Spinal cord (tissue), 10 donors: ENCODE measurements at places on chromosomes 13 and 19. TPM values are rescaled to one million over a fixed set of nuclear protein-coding genes. Genes with fewer than 3 reads are reported as not detected.

- no peak for DNase-seq
These were observed 583.1 kb downstream of the EFNB2 start for GRCh38 chr13:105952233-105952972.

- no peak for DNase-seq
These were observed 263.4 kb downstream of the FGF9 start for GRCh38 chr13:21934284-21934683.

DNA sequence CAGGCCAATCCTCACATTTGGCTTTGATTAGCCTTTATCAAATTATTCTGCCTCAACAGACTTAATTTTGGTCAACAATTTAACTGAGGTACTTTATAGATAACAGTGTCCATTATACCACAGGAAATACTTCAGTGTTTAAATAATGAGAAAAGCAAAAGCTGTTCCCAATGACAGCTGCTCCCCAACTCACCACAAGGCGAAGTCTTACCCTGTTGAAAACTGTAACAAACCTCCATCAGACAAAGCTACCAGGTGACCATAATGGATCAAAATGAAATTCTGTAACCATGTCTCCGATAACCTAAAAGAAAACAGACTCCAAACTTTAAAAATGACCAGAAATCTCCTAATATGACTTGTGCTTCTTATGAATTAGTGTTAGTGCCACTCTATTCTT is 50.3 kb downstream of the ZNF44 start:
- DNase-seq: no peak

DNA sequence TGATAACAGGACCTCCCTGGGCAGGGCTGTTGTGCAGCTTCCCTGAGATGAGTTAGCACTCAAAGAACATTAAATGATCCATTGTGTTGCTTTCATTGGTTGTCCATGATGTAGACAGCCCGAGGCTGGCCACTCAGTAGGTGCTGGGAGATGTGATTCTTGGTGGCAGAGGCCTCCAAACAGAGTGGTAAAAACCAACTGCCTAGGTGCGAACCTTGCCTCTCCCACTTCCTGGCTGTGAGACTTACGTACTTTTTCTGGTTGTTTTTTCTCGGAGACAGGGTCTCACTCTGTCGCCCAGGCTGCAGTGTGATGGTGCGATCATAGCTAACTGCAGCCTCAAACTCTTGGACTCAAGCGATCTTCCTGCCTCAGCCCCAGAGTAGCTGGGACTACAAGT is 6.2 kb downstream of the SARS2 start:
- no peak for DNase-seq

DNA sequence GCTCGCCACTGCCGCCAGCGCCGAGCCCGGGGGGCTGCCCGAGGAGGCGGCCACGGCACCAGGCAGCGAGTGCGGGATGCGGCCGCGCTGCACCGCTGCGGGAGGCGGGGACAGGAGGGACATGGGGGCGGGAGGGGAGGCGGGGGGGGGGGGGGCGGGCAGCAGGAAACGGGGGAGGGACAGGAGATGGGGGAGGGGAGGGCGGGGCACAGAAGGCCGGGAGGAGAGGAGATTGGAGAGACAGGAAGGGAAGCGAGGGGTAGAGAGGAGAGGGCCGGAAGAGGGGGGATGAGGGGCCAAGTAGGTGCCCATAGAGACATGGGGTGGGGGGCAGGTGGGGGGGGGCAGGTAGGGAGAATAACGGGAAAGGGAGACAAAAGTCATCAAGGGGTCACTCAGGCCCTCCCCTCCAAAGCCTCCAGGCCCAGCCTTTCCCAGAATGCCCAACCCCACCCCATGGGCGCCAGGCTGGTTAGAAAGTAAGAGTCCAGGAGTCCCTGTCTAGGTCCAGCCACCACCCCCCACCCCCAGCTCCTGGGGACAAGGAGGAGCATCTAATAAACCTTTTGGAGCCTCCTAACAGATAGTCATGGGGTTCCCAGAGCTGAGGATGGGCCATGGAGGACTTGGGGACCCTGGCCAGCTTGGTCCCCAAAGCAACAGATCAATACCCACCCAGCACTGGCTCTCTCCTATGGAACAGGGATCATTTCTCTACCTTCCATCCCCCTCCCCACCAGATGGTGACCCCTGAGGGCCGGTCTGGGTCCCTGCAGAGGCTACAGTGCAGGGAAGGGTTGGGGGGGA is 9.5 kb downstream of the NR2F6 start:
- peak; percentile 74 for DNase-seq

HSPB6 gene
- total RNA-seq: 1.8 TPM

ERF gene
- 16.1 TPM for total RNA-seq

DNA sequence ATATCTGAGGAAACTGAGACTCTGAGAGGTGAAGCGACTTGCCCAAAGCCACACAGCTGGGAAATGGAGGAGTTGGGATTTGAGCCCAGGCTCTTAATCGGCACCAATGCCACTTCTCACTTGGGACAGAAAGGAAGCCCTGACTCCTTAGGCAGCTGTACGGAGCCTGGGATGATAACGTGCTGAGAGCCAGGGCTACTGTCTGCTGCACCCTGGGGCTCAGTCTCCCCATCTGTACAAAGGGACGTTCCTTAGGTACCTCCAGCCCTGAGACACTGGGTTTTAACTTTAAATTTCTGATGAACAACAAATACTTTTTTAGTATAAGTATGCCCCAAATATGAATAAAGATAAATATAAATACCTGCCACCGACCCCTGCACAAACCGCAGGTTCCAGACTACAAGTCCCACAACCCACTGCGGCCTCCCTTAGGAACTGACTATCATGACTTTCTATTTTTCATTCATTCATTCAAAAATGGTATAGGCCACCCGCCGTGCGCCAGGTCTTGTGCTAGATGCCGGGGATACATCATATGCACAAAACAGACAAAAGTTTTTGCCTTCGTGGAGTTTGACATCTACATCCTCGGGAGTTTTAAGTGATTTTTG is 776 bp upstream of the NCLN start:
- DNase-seq: no peak

- no peak for DNase-seq
These were observed 6.6 kb upstream of the LGALS4 start for GRCh38 chr19:38819231-38819920.

DOCK6 gene
- total RNA-seq: 16.5 TPM

GRCh38 chr13:24360106-24360505 is 50.7 kb downstream of the C1QTNF9 start:
- no peak for DNase-seq

GRCh38 chr19:36140304-36141038 is 605 bp downstream of the CAPNS1 start:
- no peak for DNase-seq

DNA sequence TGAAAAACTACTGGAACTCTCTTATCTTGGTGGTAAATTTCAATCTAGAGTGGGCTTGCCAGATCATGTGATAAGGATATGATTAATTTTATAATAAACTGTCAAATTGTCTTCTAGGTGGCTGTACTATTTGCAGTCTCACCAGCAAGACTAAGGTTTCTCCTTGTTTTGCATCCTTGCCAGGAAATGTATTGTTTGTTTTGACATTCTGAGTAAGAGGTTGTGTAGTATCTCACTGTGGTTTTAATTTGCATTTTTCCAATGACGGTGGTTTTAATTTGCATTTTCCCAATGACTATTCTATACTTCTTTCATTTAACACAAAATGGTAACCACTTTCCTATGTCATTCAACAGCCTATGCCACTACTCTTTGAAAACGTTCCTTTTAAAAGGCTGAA is 2.0 kb downstream of the CAB39L start:
- DNase-seq: no peak

DNA sequence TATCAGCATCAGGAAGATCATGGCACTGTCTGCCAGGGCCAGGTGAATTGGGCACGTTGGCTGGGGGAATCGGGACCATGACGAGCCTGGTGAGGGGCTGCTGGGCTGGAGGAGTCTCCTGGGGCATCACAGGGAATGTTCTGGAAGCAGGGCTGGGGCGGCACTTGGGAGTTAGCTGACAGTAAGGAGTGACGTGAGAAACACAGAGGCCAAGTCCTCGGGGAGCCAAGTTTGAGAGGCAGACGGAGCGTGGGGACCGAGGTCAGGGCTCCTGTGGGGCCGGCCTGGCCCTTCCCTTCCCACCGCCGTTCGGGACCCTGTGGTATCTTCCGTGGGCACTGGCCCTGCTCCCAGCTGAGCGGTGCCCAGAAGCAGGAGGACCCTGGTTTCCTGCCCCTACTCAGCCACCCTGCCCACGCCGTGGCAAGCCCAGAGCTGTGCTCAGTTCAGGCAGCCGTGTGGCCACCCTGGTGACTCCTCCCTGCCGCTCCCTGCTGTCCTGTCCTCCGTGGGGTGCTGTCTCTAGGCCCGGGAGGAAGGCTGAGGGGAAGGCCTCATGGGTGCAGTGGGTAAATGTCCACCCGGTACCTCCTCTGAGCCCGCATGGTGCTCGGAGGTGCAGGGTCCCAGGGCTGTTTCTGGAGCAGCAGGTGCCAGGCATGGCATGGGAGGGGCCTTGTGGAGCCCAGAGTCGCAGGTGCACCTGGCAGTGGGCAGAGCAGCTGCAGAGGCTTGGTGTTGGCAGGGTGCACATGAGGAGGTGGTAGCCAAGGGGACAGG is 25.2 kb downstream of the CRTC1 start:
- no peak for DNase-seq

DNA sequence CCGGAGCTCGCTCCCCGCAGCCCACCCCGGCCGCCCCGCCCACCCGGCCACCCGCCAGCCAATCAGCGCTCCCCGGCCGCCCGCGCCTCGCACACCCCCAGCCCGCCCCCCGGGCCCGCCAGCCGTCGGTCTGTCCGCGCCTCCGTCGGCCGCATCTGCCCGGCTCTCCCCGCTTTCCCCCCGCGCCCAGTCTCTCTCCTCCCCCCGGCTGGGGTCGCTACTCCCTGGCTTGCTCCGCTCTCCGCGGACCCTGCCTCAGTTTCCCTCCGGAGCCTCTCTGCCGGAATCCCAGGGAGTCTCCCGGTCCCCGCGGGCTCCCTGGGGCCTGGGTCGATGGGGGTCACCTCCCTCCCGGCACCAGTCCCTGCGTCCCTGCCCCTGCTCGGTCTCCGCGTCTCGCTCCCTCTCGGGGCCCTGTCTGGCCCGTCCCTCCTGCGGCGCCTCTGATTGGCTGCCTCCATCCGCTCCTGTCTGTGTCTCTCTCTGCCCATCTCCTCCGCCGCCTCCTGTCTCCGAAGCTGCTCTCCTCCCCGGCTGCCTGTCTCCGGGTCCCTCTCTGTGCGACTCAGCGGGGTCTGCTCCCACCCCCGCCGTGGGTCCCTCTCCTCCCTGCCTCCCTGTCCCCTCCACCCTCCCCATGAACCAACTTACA is 484 bp downstream of the IL11 start:
- DNase-seq: no peak

VSIG10L gene
- 6.7 TPM for total RNA-seq

SYT5 gene
- 11.5 TPM for total RNA-seq

ANGPTL8 gene
- not detected for total RNA-seq

PSG11 gene
- 0.55 TPM for total RNA-seq

DNA sequence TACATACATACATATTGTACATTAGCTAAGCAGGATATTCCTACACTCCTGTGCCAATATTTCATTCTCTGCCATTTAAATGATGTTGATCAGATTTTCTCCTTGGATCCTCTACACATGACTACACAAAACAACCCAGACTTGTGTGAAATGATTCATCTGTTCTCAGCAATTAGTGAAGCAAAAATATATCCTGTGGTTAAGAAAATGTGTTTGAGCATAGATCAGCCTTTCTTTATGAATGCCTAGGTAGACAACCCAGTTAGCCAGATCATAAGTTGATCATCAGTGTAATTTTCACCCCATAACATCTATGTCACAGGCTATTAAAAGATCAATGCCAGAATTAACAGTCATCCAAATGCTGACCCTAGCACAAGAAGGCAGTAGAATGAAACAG is 275.2 kb upstream of the EDNRB start:
- DNase-seq: no peak

DNA sequence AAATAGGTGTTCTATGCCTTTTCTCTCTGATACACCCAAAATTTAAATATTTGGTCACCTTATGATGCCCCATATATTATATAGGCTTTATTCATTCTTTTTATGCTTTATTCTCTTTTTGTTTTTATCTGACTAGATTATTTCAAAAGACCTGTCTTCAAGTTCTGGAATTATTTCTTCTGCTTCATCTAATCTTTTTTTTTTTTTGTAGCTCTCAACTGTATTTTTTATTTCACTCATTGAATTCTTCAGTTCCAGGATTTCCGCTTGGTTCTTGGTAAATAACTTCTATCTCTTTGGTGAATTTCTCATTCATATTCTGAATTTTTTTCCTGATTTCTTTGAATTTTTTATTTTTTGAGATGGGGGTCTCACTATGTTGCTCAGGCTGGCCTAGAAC is 3.9 kb upstream of the CLEC4M start:
- no peak for DNase-seq

AMH gene
- 2.8 TPM for total RNA-seq

DNA sequence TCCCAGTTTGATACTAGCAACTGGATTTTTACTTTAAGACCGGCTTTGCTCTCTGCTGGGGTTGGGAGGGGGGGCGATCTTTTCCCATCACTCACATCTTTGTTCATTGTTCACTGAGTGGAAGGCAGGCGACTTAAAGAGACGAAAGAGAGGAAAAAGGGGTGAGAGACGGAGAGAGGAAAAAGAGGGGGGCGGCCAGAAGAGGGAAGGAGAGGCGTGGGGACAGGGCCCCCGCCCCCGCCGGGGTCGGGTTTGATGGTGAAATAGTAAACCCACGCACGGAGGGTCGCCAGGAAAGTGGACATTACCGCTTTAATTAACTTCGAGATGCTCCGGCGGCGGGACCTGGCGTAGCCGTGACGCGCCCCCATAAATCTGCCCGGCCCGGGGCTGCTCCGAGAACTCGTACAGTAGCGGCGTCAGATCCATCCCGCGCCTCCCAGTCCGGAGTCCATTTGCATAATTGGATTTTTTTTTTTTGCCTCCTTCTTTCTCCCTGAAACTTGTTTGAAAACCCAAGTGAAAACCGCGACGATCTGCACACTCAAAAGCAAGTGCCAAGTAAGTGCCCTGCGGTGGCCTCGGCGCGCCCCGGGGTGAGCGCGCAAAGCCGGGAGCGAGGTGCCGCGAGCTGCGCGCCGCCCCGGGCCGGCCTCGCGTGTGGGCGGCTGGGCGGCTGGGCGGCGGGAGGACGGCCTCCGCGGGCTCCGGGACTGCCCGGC is 143.9 kb upstream of the ZNF536 start:
- no peak for DNase-seq

CLIP3 gene
- total RNA-seq: 25.2 TPM

GRCh38 chr13:40172149-40172591 is 494.3 kb downstream of the FOXO1 start:
- no peak for DNase-seq

- no peak for DNase-seq
These were observed 6.1 kb upstream of the KANK2 start for GRCh38 chr19:11203194-11204075.

DAPK3 gene
- total RNA-seq: 52.1 TPM

- DNase-seq: no peak
These were observed 314.9 kb upstream of the SLITRK5 start for GRCh38 chr13:87356314-87356713.

DNA sequence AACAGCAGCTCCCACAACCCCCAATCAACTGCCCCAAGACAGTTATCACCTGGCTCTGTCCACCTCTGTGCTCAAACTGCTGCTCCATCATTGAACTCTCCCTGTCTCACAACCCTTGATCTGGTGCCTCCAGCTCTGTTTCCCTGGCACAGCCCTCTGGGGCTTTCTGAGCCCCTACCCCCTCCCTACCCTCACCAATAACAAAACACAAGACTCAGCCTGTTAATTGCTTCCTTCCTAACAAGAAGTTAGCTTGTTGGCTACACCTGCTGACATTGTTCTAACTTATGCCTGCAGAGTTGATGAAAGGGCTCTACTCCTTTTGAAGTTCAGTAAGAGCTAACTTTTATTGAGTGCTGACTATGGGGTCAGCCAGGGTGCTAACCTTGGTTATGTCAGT is 99.4 kb upstream of the FNDC3A start:
- no peak for DNase-seq

- DNase-seq: no peak
These were observed 114.9 kb upstream of the WASF3 start for GRCh38 chr13:26442541-26442940.
